ENCODE measurements at places on chromosomes 11 and 22. TPM values are rescaled to one million over a fixed set of nuclear protein-coding genes. Genes with fewer than 3 reads are reported as not detected.

- H3K4me3 ChIP-seq, result no peak overlapping the region
- no peaks in the 10 kb centered on the region for H3K4me1 ChIP-seq
- H3K27me3 ChIP-seq, result peaks cover 34% of the 10 kb centered on the region
- H3K27ac ChIP-seq, result no peak overlapping the region
- no peaks in the 10 kb centered on the region for H3K36me3 ChIP-seq
Observed at GRCh38 chr11:19474211-19474610, 233.5 kb upstream of the E2F8 start.

GRCh38 chr11:85930879-85931366 lies 75.7 kb downstream of the CCDC83 start:
- no peak overlapping the region for H3K4me3 ChIP-seq
- H3K27ac ChIP-seq, result no peak overlapping the region
- H3K27me3 ChIP-seq, result peaks cover 36% of the 10 kb centered on the region
- no peaks in the 10 kb centered on the region for H3K4me1 ChIP-seq

DNA sequence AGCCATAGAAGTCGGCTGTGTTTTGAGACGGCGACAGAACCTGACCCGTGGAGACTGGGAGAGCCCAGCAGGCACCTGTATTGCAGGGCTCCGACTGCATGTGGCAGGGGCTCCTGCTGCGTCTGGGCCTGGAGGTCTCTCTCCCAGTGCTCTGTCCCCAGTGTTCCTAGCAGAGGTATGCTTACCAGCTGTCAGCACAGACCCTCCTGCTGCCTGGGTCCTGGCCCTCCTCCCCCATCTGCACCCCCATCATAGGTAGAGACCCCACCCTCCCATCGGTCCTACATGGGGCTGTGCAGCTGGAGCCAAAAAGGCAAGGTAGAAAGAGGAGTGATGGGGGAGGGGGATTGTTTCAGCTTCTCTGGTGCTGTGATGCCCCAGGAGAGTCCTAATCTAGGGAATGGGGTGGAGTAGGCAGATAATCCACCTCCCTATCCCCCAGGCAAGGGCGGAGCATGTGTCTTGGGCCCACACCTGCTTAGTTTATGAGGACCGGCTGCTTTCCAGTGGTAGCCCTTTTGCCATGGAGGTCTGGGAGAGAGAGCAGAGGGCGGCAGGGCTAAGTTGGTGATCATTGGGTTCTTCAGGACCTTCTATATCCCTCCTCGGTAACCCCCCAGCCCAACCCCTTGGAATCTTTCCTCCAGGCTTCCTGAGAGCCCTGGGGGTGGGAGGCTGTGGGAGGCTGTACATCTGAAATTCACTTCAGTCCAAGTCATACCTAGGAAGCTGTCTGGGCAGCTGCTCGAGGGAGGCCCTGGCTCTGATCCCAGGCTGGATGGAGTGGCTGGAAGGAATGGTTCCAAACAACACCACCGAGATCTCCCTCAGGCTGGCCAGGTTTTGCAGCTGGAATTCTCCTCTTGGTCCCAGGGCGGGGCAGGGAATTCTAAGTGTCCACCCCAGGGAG lies 5.3 kb downstream of the SLC7A4 start:
- H3K36me3 ChIP-seq, result no peaks in the 10 kb centered on the region
- peaks cover 17% of the 10 kb centered on the region for H3K4me1 ChIP-seq
- no peak for DNase-seq
- H3K4me3 ChIP-seq, result no peak overlapping the region
- no peak overlapping the region for H3K27ac ChIP-seq

DNA sequence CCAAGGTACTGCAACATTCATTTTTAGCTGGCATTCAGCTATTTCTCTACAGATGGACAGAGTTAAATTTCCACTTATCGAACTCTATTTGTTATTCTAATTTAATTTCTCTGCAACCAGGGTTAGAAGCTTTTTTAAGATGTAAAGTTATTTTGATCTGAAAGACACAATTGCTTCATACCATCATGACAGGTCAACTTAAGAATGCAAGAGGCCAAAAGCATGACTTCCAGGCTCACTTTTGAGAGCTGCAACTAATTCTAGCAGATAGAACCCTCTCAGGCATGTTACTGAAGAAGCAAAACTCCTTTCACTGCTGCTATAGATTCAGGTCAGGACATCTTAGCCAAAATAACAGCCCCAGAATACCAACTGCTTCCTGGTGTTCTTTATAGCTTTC lies 86.5 kb upstream of the GALNT18 start:
- no peaks in the 10 kb centered on the region for H3K4me1 ChIP-seq
- no peak for DNase-seq
- H3K27ac ChIP-seq, result no peak overlapping the region
- no peaks in the 10 kb centered on the region for H3K36me3 ChIP-seq
- H3K27me3 ChIP-seq, result peaks cover 41% of the 10 kb centered on the region

DNA sequence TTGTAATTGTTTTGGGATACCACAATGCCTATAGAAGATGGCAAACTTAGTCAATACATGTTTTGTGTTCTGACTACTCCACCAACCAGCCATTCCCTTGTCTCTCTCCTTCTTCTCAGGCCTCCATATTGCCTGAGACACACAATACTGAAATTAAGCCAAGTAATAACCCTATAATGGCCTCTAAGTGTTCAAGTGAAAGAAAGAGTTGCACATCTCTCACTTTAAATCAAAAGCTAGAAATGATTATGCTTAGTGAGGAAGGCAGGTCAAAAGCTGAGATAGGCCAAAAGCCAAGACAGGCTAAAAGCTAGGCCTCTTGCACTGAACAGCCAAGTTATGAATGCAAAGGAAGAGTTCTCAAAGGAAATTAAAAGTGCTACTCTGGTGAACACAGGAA lies 318.7 kb downstream of the TTC28 start:
- H3K4me3 ChIP-seq, result no peak overlapping the region
- H3K36me3 ChIP-seq, result peaks cover 10% of the 10 kb centered on the region
- H3K4me1 ChIP-seq, result peaks cover 2% of the 10 kb centered on the region

The SLC22A6 gene
- total RNA-seq, result not detected

The KCTD17 gene
- total RNA-seq, result 35.8 TPM

The SERPING1 gene
- 19.9 TPM for total RNA-seq

The WBP2NL gene
- not detected for total RNA-seq

The OR2AT4 gene
- not detected for total RNA-seq

All from osteocyte (in vitro differentiated cells).